Activated T-cell treated with anti-CD3 and anti-CD28 coated beads, Interleukin-2, amount 50 U/mL, for 72 hours (primary cell): ENCODE measurements at places on chromosomes 4 and X. TPM values are rescaled to one million over a fixed set of nuclear protein-coding genes. Genes with fewer than 3 reads are reported as not detected.
A peak's percentile ranks its signal among the peaks of the same experiment; 100 is the strongest.

DNA sequence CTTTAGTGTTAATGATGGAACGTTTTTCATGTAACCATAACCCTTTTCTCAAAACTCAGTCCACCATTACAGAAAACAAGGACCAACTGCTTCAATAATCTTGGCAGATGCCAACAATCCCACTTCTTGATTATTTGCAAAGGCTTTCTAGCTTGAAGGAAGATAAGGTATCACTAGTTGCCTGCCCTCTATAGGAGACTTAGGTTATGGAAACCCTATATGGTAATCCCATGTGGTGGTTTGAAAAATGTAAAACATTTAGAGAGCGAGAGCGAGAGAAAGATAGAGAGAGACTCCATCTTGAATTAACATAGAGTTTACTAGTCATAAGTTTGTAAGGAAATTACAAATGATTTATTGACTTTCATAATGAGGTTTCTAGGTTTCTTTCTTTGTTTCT lies 1627.5 kb upstream of the TENM3 start:
- no peak overlapping the region for H3K4me3 ChIP-seq
- H3K36me3 ChIP-seq: no peaks in the 10 kb centered on the region
- no peak for DNase-seq
- no peak overlapping the region for H3K27ac ChIP-seq
- H3K27me3 ChIP-seq: no peaks in the 10 kb centered on the region

- H3K4me1 ChIP-seq: peaks cover 21% of the 10 kb centered on the region
- H3K36me3 ChIP-seq: no peaks in the 10 kb centered on the region
- DNase-seq: no peak
- H3K4me3 ChIP-seq: peak overlapping the region; percentile 79
- H3K27me3 ChIP-seq: peaks cover 60% of the 10 kb centered on the region
- no peak overlapping the region for H3K27ac ChIP-seq
These were observed 2.0 kb downstream of the PARM1 start for GRCh38 chr4:74934888-74935287.

GRCh38 chr4:141636771-141637460 lies 533 bp downstream of the IL15 start:
- DNase-seq: peak; percentile 32
- peak overlapping the region; percentile 93 for H3K4me3 ChIP-seq
- H3K36me3 ChIP-seq: peaks cover 3% of the 10 kb centered on the region
- peaks cover 6% of the 10 kb centered on the region for H3K4me1 ChIP-seq
- H3K27ac ChIP-seq: peak overlapping the region; percentile 85

GRCh38 chrX:7102119-7102518 lies 45.4 kb upstream of the STS start:
- DNase-seq: no peak
- no peak overlapping the region for H3K27ac ChIP-seq
- H3K4me1 ChIP-seq: no peaks in the 10 kb centered on the region
- H3K27me3 ChIP-seq: no peaks in the 10 kb centered on the region
- peaks cover 20% of the 10 kb centered on the region for H3K36me3 ChIP-seq

DNA sequence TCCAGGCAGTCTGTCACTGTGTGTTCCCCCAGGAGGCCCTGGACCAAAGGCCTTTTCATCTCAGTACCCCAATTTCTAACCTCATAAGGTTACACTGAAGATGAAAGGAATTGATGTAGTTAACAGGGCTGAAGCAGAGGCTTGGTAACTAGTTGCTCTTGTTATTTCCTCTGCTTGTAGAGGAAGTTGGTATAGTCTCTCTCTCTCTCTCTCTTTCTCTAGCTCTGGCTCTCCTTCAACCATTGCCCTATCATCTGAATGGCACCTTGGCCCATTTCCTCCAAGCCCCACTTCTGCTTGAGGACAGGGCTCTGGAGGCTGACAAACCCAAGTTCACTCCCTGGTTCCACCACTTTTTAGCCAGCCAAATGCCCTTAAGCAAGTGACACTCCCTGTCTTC lies 96.1 kb downstream of the MAMLD1 start:
- H3K27me3 ChIP-seq: peaks cover 14% of the 10 kb centered on the region
- no peaks in the 10 kb centered on the region for H3K36me3 ChIP-seq
- H3K27ac ChIP-seq: no peak overlapping the region
- H3K4me1 ChIP-seq: peaks cover 18% of the 10 kb centered on the region
- no peak overlapping the region for H3K4me3 ChIP-seq
- no peak for DNase-seq

- no peaks in the 10 kb centered on the region for H3K27me3 ChIP-seq
- H3K4me3 ChIP-seq: no peak overlapping the region
- H3K27ac ChIP-seq: no peak overlapping the region
- no peaks in the 10 kb centered on the region for H3K36me3 ChIP-seq
These were observed 193.2 kb downstream of the RAPGEF2 start for GRCh38 chr4:159296061-159296460.

DNA sequence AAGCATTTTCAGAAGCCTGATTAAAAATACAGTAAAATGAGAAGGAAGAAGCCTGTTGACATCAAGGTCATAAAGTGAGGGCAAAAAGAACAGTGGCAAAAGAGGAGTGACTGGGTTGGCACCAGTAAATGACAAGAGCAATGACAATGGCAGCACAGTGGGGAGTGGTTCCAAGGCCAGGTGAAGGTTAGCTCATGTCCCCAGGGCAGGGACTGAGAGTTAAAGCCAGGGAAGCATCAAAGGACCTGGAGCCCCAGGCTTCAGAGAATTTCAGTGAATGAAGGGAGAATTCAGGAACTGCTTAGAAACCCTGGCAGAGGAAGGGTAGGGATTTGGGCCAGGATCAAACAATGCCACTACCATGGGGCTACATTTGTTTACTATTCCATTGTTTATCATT lies 8.8 kb upstream of the PIGA start:
- no peaks in the 10 kb centered on the region for H3K4me1 ChIP-seq
- no peak overlapping the region for H3K4me3 ChIP-seq

- H3K27me3 ChIP-seq: no peaks in the 10 kb centered on the region
- no peak for DNase-seq
- no peak overlapping the region for H3K27ac ChIP-seq
- no peaks in the 10 kb centered on the region for H3K4me1 ChIP-seq
- H3K4me3 ChIP-seq: no peak overlapping the region
These were observed 94.1 kb downstream of the RNF150 start for GRCh38 chr4:141039156-141039555.

DNA sequence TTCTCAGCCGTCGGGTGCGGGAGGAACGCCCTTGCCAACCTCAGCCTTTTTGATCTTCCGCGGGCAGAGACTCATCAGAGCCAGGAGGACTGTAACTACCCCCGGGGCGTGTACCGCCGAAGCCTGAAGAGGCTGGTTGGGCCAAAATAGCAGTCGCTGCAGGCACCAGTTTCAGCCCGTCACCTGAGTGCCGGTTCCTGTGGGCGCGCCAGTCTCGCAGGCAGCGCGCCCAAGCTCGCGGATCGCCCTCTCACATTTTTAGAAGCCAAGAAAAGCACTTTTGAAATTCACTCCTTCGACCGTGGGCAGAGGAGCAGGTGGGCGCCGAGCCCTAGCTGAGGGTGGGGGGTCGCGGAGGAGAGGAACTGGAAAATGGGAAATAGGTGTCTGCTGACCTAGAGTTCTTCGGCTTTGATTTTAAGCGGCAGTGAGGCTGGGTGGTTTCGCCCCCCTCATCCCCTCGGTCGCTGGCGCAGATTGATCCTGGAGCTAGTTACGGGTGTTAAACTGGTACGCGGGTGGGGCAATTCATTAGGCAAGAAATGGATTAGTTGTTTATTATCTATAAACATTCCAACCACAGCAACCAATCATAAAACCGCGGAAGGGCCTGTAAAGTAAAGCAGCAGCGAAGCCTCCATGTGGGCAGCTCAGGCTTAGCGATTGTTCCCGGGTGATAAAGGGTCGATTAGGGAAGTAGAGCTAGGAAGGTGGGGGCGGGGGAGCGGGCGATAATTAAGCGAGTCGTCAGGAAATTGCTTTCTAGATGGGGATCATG lies 69.2 kb downstream of the FBXO8 start:
- H3K4me3 ChIP-seq: peak overlapping the region; percentile 81
- H3K36me3 ChIP-seq: no peaks in the 10 kb centered on the region
- no peak for DNase-seq
- peaks cover 95% of the 10 kb centered on the region for H3K27me3 ChIP-seq

DNA sequence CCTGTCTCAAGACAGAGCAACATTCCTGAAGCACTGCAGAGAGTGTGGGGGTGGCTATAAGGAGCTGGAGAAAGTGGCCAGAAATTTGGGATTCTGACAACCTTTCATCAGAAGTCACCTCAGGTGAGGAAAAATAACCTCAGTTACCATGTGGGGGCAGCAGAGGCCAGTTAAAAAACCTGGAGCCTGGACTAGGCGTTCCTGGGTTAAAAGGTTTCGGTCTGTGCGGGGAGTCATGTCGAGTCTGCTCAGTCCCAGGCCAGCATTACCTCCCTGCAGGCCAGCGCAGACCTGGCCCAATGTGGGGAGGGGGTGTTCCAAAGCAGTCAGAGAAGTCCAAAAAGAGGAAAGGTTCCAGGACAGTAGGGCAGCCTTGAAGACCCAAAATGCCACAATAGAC lies 10.9 kb upstream of the NALF2 start:
- no peaks in the 10 kb centered on the region for H3K4me1 ChIP-seq
- DNase-seq: peak; percentile 44
- no peaks in the 10 kb centered on the region for H3K36me3 ChIP-seq

GRCh38 chrX:151902813-151903591 lies 9.7 kb upstream of the MAGEA4 start:
- DNase-seq: no peak
- H3K36me3 ChIP-seq: no peaks in the 10 kb centered on the region
- H3K4me3 ChIP-seq: no peak overlapping the region

GRCh38 chr4:110474481-110474880 lies 1.5 kb upstream of the ENPEP start:
- H3K4me1 ChIP-seq: no peaks in the 10 kb centered on the region
- peaks cover 6% of the 10 kb centered on the region for H3K27me3 ChIP-seq
- no peak overlapping the region for H3K4me3 ChIP-seq
- H3K36me3 ChIP-seq: no peaks in the 10 kb centered on the region

GRCh38 chr4:6788123-6788522 lies 5.6 kb downstream of the KIAA0232 start:
- H3K4me3 ChIP-seq: no peak overlapping the region
- no peak for DNase-seq
- peak overlapping the region; percentile 85 for H3K27ac ChIP-seq
- peaks cover 59% of the 10 kb centered on the region for H3K4me1 ChIP-seq

GRCh38 chr4:57865264-57865663 lies 755.1 kb upstream of the IGFBP7 start:
- H3K4me3 ChIP-seq: no peak overlapping the region
- H3K36me3 ChIP-seq: no peaks in the 10 kb centered on the region
- no peaks in the 10 kb centered on the region for H3K4me1 ChIP-seq

- H3K36me3 ChIP-seq: peaks cover 6% of the 10 kb centered on the region
- DNase-seq: no peak
- peaks cover 56% of the 10 kb centered on the region for H3K4me1 ChIP-seq
- no peaks in the 10 kb centered on the region for H3K27me3 ChIP-seq
These were observed 204.7 kb upstream of the STK26 start for GRCh38 chrX:131818297-131818936.

- no peaks in the 10 kb centered on the region for H3K36me3 ChIP-seq
- no peak for DNase-seq
- no peak overlapping the region for H3K27ac ChIP-seq
These were observed 227.0 kb downstream of the DKK2 start for GRCh38 chr4:106809076-106809475.

GRCh38 chr4:183924362-183925044 lies 19.4 kb downstream of the STOX2 start:
- H3K27ac ChIP-seq: no peak overlapping the region
- H3K4me1 ChIP-seq: no peaks in the 10 kb centered on the region
- no peak overlapping the region for H3K4me3 ChIP-seq
- H3K27me3 ChIP-seq: peaks cover 6% of the 10 kb centered on the region
- DNase-seq: no peak

DNA sequence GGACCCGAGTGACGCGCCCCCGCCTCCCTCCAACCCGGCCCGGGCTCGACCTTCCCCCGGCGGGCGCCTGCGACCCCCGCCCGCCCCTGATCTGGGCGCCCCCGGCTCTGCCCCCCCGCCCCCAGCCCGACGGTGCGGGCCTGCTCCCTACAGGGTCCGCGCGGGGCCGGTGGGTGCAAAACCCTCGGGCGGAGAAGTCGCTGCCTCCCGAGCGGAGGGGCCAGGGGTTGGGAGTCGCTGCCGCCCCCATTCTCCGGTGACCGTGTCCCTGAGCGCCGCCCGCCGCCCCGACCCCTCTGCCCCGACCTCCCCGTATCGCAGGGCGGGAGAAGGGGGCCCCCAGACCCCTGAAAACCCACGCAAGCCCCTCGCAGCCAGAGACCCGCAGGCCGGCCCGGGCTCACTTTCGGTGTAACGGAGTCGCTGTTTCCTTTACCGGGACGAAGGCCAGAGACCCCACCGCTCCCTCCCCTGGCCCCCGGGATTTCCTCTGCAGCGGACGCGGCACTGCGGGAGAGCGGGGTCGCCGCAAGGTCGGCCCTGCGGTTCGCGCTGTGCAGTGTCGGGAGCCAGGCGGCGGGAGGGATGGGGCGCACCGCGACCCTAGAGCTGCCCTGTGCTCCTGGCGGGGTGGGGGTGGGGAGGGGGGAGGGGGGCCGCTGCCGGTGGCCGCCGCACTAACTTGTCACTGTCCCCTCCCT lies 729 bp upstream of the CPLX1 start:
- no peak overlapping the region for H3K27ac ChIP-seq
- peaks cover 4% of the 10 kb centered on the region for H3K36me3 ChIP-seq
- peaks cover 49% of the 10 kb centered on the region for H3K27me3 ChIP-seq
- no peak overlapping the region for H3K4me3 ChIP-seq

DNA sequence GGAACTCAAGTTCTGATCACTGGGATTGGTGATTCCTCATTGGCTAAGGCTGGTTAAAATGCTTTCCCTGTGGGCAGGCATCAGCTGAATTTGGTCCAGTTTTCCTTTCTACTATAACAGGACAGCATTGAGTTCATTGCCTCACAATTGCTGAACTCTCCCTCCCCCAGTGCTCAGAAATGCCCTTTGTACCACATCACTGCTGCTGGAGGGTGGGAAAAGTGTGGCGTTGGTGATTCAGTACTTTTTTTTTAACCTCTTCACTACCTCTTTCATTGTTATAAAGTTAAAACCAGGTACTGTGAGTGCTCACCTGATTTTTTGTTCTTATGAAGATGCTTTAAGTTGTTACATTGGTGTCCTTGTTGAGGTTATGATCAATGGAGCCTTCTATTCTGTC lies 69.3 kb upstream of the IL2 start:
- peaks cover 11% of the 10 kb centered on the region for H3K4me1 ChIP-seq
- no peak for DNase-seq
- no peak overlapping the region for H3K4me3 ChIP-seq
- H3K27ac ChIP-seq: no peak overlapping the region
- H3K36me3 ChIP-seq: peaks cover 18% of the 10 kb centered on the region

DNA sequence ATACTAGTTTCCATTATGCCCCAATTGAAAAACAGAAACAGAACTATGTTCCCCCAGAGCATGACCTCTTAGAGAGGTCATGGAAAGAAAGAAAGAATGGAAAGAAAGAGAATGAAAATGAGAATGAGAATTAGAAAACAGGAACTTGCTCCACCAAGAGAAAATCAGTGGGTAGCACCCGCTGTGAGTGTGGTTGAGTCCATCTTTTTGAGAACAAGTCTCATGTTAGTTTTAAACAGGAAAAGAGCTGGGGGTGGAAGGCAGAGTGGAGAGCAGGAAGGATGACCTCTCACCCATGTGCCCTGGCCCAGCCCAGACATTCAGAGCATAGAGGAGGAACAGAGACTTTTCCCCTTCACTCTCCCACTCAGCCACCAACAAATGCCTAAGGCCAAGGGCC lies 4.9 kb downstream of the GSX2 start:
- no peak for DNase-seq
- peak overlapping the region; percentile 0 for H3K4me3 ChIP-seq
- H3K4me1 ChIP-seq: peaks cover 58% of the 10 kb centered on the region
- H3K27me3 ChIP-seq: peaks cover 87% of the 10 kb centered on the region
- H3K36me3 ChIP-seq: no peaks in the 10 kb centered on the region
- H3K27ac ChIP-seq: no peak overlapping the region

FAM53A gene
- 1.4 TPM for total RNA-seq

MFAP3L gene
- total RNA-seq: 1.2 TPM

ARL9 gene
- total RNA-seq: 0.29 TPM

HMGN5 gene
- 3.0 TPM for total RNA-seq

UCP1 gene
- not detected for total RNA-seq

DRP2 gene
- total RNA-seq: 0.86 TPM

TNMD gene
- not detected for total RNA-seq
